ENCODE measurements at places on chromosomes 7 and 10. TPM values are rescaled to one million over a fixed set of nuclear protein-coding genes. Genes with fewer than 3 reads are reported as not detected.

DNA sequence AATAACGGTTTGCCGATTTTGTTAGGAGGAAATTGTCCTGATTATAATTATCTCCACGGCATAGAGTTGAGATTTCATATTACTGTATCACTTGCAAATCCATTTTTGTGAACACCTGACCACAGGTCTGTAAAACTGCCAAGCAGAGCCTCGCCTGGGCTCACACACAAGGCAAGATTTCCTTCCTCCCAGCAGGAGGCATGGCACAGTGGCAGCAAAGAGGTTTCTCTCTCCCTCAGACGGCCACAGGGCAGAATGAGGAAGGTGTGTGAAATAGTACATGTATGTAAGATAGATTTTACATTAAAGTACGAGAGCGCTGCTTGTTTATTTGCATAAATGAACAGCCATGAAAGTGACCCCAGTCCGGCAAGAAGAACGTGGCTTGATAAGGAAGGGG lies 130.1 kb downstream of the CELF2 start:
- no peak for DNase-seq

- DNase-seq, result no peak
Measured at GRCh38 chr10:24120646-24121045, 88.3 kb upstream of the KIAA1217 start.

GLUD1 gene
- polyA plus RNA-seq, result 142 TPM

WDR86 gene
- polyA plus RNA-seq, result 12.0 TPM

PAX4 gene
- polyA plus RNA-seq, result 2.8 TPM

GRCh38 chr10:24930427-24930826 lies 22.0 kb downstream of the PRTFDC1 start:
- DNase-seq, result no peak

- DNase-seq, result no peak
Measured at GRCh38 chr7:139300390-139300789, 40.7 kb upstream of the FMC1 start.

- DNase-seq, result no peak
Measured at GRCh38 chr7:79531905-79532664, 78.6 kb upstream of the MAGI2 start.

GRCh38 chr10:4588824-4589223 lies 237.2 kb upstream of the AKR1E2 start:
- DNase-seq, result no peak

C10orf88 gene
- polyA plus RNA-seq, result 11.4 TPM

GRCh38 chr10:111206521-111206920 lies 129.7 kb downstream of the ADRA2A start:
- no peak for DNase-seq

GLI3 gene
- 5.4 TPM for polyA plus RNA-seq

- DNase-seq, result no peak
Measured at GRCh38 chr10:98608411-98608810, 161.7 kb upstream of the HPS1 start.

- no peak for DNase-seq
Measured at GRCh38 chr7:10767771-10768170, 205.9 kb upstream of the PHF14 start.

DNA sequence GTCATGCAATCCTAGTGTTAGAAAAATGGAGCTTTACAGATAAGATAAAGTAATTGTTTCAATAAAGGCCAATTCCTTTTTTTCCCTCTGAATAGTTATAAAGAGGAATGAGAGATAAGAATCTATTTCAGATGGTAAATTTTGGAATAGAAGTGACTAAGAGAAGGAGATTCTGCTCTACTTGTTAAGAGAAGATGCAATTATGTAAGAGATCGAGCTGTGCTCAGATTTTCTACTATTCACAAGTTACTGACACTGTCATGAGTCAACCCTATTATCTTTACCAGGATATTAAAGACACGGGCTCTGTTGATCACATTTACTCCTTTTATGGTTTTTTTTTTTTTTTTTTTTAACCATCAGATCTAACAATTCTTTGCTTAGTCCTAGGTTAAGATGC lies 511.3 kb downstream of the ARL4A start:
- DNase-seq, result no peak

ADAM8 gene
- 5.9 TPM for polyA plus RNA-seq

DNA sequence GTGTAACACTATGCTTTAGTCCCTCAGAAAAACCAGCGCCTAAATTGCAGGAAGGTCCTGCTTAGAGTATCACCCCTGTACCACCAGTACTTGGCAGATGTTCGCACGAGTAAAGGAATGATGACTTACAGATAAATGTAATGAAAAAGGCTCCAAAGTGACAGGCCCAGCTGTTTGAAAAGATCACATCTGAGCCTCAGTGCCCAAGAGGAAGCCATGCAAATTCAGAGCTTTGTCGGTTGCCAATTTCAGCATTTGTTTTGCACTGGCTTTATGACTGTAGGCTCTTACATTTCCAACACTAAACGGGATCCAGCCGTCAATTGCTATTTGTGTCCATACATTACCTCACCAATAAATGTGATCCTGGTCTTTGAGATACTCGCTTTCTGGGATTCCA lies 60.6 kb upstream of the GAD2 start:
- DNase-seq, result no peak

- DNase-seq, result no peak
Measured at GRCh38 chr7:128106821-128107220, 75.6 kb upstream of the LRRC4 start.

GRCh38 chr7:46549892-46550639 lies 629.0 kb upstream of the IGFBP3 start:
- peak; percentile 18 for DNase-seq

GRCh38 chr10:110528224-110528996 lies 30.7 kb downstream of the DUSP5 start:
- no peak for DNase-seq

GRCh38 chr10:13990392-13990805 lies 340.3 kb downstream of the FRMD4A start:
- peak; percentile 49 for DNase-seq

DNA sequence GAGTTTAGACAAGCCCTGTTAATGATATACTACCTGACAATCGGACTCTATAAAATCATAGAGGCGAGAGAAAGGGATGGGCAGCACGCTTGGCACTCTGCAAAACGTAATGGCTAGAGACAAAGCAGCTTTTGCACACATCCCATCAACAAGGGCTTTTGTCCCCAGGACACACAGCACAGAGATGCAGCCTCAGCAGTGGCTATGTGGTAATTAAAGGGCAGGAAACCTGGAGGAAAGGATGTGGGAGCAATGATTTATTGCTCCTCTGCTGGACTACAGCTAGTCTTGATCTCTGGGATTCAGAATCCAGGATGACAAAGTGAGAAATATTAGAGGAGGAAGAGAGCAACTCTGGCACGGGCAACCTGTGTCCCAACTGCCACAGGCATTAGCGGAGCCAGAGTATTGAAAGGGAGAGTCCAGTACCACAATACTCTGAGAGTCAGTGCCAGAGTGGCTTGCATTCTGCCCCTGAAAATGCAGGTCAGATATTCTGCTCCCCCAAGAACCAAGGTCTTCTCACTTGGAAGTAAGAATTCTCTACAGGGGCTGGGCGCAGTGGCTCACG lies 96.5 kb downstream of the ARMH3 start:
- DNase-seq, result no peak

- peak; percentile 2 for DNase-seq
Measured at GRCh38 chr7:125516194-125516593, 586.6 kb upstream of the POT1 start.

Data from large intestine (tissue), 12 donors.